ENCODE measurements at places on chromosomes 12 and 14.

DNA sequence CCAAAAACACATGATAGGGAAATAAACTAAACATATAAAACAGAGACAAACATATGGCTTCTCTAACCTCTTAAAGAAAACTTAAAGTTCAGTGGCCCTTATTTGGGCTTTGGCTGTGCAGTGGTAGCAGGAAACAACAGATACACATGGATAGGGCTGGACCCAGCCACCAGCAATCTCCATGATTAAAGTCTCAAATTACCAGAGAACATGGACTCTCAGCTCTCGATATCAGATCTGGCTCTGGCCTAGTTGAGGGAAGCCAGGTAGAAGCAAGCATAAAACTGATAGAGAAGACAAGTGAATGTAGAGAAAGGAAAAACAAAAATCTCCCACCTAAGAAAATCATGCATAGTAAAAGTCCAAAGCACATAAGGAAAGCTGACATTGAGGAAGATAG lies 164.8 kb downstream of the ITPR2 start:
- no peak for DNase-seq

GRCh38 chr12:57219205-57219992 lies 2.8 kb downstream of the NXPH4 start:
- no peak for DNase-seq

GRCh38 chr12:127711108-127711507 lies 555.9 kb upstream of the TMEM132C start:
- no peak for DNase-seq

DNA sequence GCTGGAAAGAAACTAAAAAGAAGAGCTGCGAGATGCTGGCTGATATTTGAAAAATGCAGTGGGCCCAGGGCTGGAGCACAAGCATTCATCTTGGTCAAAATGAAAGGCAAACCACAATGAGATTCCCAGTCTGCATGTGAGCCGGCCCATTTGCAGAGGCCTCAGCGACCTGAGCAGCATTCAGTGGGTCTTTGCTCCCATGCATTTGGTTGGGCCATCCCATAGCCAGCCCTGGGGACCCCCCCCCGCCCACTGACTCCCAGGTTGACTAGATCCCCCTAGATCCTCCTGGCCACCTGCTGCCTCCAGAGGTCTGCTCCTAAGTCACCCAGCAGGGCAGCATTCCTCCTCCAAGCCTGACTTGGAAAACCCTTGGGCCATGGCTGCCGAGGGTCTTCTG lies 59.8 kb downstream of the PRMT8 start:
- DNase-seq, result no peak

DNA sequence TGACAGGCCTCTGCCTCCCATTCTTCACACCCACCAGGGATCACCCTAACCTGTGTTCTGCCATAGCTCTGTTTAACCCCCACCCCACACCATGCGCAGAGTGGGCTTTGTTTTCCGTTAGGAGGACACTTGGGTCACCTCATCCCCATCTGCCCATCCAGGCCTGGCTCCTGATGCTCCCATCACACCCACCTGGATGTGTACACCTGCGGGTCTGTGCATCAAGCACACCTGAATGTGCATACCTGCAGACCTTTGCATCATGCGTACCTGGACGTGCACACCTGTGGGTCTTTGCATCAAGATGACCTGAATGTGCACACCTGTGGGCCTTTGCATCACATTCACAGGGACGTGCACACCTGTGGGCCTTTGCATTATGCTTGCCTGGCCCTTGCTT lies 835.8 kb upstream of the TMEM132C start:
- no peak for DNase-seq
